Brain pericyte (primary cell): ENCODE measurements at places on chromosomes 3 and 15.

GRCh38 chr3:14837878-14838258 is 19.1 kb downstream of the FGD5 start:
- no peak for DNase-seq

GRCh38 chr3:52308308-52308707 is 7.8 kb upstream of the DNAH1 start:
- DNase-seq, result no peak

- DNase-seq, result no peak
Observed at GRCh38 chr3:1783995-1784394, 314.7 kb upstream of the CNTN4 start.

DNA sequence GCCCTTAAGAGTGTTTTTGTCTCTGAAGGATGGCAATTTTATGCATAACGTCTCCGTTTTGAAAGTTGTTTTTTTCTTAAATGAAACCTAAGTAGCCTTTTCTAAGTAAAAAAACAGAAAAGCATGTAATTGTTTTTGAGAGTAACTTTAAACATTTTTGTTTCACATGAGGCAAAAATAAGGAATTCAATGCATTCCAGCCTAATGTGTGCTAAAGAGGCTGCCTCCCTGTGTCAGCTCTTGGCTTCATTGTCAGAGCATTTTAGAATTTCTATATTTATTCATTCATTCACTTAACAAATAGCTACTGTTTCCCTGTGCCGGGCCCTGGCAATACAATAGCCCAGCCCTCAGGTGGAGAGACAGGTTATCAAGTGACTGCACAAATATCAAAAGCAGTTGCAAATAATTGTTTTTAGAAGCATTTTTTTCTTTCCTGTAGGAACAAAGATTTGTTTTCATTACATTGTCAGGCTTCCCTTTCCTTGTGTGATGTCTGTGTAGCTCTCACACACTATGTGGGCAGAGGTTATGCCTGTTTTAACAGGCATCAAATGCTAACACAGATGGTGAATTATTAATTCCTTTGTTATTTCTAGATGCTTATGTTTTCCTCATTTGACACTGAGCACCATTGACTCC is 81.9 kb downstream of the CCK start:
- DNase-seq, result no peak

- DNase-seq, result no peak
Observed at GRCh38 chr3:10635446-10636076, 130.2 kb upstream of the ATP2B2 start.

DNA sequence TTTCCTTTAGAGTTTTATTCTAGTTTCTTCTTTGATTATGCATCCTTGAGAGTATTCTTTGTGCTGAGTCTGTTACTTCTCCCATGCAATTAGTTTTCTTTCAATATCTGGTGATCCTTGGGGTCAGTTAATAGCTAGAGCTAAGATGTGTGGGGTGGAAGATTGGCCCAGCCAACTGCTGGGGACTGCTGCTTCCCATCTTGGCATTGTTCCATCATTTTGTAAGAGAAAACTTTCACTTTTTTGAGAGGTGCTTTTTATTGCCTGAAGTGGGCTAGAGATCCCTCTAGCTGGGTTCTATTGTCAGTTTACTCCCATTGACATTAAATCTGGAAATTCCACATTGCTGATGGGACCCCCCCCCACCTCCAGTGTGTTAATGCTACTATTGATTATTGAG is 15.4 kb downstream of the BCL2L10 start:
- no peak for DNase-seq

GRCh38 chr3:126419886-126420786 is 25.4 kb downstream of the CFAP100 start:
- no peak for DNase-seq

- DNase-seq, result no peak
Observed at GRCh38 chr3:8606701-8607231, 37.8 kb downstream of the SSUH2 start.

- DNase-seq, result no peak
Observed at GRCh38 chr15:58471348-58471747, 39.6 kb downstream of the LIPC start.

GRCh38 chr3:54780336-54780735 is 147.5 kb downstream of the LRTM1 start:
- no peak for DNase-seq

- DNase-seq, result no peak
Observed at GRCh38 chr15:57551715-57552677, 39.7 kb upstream of the MYZAP start.

GRCh38 chr3:187684880-187685279 is 14.7 kb upstream of the SST start:
- DNase-seq, result no peak

GRCh38 chr3:17802950-17803349 is 60.5 kb upstream of the TBC1D5 start:
- DNase-seq, result no peak

GRCh38 chr15:79035814-79036213 is 54.8 kb downstream of the RASGRF1 start:
- DNase-seq, result no peak

DNA sequence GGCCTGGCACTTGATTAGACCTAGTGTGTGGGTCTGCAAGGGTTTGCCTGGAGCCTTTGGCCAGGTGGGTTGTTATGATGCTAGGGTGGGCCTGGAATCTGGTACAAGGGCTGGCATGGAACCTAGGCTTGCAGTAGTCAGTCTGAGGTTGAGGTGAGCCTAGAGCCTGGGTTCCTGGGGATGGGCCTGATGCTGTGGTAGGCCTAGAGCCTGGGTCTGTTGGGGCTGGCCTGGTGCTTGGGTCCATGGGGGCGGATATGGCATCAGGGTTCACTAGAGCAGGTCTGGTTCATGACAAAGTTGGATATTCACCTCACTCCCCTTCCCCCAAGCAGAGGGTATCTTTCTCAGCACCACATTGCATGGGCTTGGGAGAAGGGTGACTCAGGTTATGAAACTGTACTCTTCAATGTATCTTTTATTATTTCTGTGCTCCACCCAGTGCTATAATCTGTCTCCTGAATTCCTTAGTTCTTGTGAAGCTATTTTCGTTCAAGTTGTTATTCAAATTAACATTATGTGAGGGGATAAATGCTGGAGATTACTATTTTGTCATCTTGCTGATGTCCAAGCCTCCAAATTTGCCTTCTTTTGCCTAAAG is 274.4 kb downstream of the NFKBIZ start:
- DNase-seq, result no peak

GRCh38 chr3:187706971-187707370 is 4.6 kb upstream of the RTP2 start:
- no peak for DNase-seq

GRCh38 chr3:115340586-115340985 is 193.5 kb upstream of the ZBTB20 start:
- no peak for DNase-seq

- DNase-seq, result no peak
Observed at GRCh38 chr3:174356596-174356995, 502.5 kb upstream of the NAALADL2 start.

DNA sequence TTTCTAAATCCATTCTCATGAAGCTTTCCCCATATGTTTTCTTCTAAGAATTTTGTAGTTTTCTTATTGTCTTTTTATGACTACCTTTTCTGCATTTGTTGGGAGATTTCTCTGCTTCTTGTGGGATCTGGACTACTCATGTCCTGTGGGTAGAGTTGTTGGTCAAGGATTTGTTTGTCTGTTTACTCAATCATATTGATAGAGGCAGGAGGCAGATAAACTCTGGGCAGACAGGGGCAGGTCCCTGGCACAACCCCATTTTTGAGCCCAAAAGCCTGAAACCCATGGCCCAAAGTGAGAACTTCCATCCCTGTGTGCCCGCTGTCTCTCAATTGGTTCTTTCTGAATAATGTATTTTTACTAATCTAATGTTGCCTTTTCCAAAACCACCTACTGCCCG is 12.3 kb downstream of the PGBD4 start:
- DNase-seq, result no peak

GRCh38 chr3:193764959-193765358 is 172.0 kb downstream of the OPA1 start:
- DNase-seq, result no peak

DNA sequence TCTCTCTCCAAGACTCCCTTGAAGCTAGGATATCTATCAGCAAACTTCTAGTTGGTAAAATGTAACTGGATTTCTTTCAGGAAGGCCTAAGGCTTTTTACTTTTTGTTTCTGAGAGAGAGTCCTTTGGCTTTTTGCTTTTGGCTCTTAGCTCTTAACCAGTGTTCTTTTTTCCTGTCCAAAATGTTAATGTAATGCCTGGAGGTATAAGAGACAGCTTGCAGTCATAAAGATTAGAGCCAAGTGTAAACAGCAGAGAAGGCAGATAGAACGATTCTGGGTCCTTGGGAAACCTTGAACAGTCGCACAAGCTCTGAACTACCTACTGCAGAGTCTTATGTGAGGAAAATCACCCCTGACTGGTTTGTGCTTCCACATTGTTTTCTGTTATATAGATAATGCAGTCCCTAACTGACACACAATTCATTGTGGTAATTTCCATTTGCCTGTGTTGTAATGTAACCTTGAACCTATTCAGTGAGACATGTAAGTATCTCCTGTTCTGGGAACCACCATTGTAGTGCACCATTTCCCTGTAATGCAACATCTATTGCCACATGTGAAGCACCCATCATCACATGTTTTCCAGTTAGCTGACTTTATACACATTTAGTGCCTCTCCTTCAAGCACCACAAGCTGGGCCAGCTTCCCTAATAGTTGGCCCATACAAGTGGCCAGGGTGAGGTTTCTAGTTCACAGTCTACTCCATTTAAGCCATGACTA is 1311.9 kb downstream of the ROBO1 start:
- DNase-seq, result no peak

DNA sequence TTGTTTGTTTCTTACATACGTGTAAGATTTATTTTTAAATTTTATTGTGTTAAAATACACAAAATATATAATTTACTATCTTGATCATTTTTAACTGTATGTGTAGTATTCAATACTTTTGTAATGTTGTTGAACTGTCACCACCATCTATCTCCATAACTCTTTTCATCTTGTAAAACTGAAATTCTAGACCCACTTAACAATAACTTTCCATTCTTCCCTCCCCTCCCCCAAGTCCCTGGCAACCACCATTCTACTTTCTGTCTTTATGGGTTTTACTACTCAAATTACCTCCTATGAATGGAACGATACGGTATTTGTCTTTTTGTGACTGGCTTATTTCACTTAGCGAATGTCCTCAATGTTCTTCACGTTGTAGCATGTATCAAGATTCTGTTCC is 262.1 kb upstream of the CHRM5 start:
- no peak for DNase-seq

DNA sequence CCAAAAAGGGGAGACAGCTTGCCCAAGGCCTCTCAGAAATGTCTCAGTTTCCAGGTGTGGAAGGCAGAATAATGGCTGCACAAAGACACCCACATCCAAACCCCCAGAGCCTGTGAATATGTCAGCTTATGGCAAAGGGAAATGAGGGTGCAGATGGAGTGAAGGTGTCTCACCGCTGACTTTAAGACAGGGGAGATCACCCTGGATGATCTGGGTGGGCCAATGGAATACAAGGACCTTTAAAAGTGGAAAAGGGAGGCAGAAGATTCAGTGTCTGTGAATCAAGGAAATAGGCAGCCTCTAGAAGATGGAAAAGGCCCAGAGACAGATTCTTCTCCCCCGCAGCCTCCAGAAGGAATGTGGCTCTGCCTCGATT is 48.8 kb upstream of the ATP2B2 start:
- no peak for DNase-seq

DNA sequence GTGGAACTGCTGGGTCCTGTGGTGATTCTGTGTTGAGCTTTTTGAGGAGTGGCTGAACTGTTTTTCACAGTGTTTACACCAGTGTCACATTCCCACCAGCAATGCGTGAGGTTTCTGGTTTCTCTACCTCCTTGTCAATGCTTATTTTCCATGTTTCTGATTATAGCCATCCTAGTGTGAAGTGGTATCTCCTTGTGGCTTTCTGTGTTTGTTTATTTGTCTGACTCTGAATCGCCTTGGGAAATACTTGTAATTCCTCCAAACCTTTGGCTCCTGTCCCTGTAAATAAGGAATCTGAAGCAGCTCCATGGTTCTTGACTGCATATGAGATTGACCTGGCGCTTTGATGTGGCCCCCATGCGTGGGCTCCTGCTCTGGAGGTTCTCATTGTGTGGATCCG is 20.6 kb downstream of the FAN1 start:
- DNase-seq, result no peak
